Putamen (tissue), 1 donor: ENCODE measurements at places on chromosomes 6 and 20.

DNA sequence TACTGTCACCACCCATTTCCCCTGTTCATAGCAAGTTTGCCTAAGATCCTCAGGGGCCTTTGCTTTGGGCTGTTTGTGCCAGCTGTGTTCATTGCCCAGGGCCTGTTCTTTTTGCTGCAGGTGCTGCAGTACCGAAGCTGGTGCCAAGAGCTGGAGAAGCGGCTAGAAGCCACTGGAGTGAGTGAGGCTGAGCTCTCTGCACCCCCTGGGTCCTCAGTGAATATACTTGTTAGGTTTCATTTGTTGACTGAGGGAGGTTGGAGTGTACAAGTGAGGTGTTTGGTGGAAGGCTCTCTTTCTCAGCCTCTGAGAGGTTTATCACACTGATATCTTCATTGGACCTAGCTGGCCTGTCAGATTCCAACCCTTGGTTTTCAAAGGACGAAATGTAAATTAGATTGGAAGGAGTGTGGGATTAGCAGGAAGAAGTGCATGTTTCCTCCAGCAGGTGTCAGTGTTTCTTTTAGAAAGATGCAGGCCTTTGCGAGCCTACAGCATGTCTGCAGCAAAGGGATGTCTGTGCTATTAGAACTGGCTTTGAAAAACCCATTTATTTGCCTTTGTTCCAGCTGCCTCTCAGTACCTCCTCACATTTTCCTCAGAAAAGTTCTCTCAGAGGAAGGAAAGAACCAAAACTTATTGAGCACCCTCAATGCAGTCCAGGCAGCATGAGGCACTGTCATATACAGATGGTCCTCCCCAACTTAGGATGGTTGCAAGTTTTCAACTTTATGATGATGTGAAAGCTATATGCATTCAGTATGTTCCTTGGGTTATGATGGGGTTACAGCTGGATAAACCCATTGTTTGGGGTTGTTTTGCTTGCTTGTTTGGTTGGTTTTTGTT, 8.3 kb downstream of the CEP250 start:
- peak; percentile 73 for DNase-seq

GRCh38 chr20:64049878-64050260, 430 bp upstream of the SOX18 start:
- DNase-seq, result no peak

- DNase-seq, result no peak
These were observed 112.8 kb upstream of the JARID2 start for GRCh38 chr6:15132854-15133670.

DNA sequence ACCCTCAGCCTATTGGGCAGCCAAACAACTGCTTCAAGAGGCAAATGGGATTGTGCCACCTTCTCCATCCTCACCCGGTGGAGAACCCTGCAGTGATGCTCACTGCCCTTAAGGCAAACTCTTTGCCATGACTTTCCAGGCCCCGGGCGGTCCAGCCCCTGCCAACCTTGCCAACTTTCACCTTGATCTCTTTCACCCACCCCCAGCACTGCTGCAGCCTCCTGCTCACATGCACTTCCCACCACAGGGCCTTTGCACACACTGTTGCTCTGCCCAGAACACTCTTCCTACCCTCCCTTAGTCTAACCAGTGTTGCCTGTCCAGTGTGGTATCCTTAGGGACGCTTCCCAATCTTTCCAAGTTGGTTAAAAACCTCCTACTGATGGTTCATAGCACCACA, 221.1 kb downstream of the EYA2 start:
- DNase-seq, result no peak

DNA sequence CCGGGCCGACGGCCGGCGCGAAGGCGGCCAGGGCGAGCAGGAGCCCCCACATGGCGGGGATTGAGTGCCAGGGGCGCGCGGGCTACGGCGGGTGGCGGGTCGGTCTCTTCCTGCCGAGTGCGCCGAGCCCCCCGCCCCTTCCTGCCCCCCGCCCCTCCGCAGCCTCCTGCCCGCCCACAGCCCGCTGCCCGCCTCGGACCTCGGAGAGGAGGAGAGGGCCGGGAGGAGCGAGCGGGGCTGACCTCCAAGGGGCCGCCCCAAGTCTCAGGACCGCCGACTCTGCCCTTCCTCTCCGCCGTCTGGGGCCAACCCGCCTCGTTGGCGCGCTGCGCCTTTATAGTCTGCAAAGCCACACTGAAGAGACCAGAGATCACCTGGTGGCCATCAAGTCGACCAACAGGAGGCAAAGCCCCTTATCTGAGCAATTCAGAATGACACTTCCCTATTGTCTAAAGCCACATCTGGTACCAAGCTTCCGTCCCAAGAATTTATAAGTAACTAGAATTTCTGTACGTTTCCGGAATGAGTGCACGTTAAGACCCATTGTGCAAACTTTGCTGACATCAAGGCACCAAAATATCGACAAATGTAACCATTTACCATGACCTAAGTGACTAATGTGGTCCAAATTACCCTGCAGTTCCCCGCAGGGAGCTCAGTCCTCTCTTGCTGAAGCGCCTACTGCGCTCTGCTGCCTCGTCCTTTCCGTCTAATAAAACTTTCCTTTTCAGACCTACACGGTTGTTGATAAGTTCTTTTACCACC, at the start of gene CPXM1:
CPXM1 (minus strand) TSS at position 107 of the 765 bp plus-strand sequence; CDS start at position 52, 55 bp downstream.
- DNase-seq, result no peak
